Heart left ventricle (tissue), 16 donors: ENCODE measurements at places on chromosomes 3 and 15.

GRCh38 chr3:155465664-155466063 is 172.2 kb upstream of the STRIT1 start:
- H3K36me3 ChIP-seq = no peaks in the 10 kb centered on the region
- H3K4me1 ChIP-seq = no peaks in the 10 kb centered on the region
- H3K27me3 ChIP-seq = no peaks in the 10 kb centered on the region
- no peak overlapping the region for H3K4me3 ChIP-seq
- H3K27ac ChIP-seq = no peak overlapping the region

DNA sequence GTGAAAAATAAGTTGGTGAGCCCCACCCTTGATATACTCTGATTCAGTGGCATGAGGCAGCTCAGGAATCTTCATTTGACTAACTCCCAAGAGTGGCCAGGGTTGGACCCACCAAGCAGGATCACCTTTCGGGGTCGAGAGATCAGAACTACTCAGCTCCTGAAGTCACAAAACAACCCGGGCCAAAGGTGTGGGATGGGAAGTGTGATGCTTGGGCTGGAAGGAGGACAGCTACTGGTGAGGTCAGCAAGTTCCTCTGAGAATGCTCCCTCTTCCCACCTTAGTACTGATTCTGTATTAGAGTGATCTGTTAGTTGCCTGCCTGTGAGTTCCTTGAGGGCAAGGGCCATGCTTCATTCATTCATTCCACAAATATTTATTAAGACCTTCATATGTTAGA is 15.1 kb downstream of the ESYT3 start:
- no peak overlapping the region for H3K4me3 ChIP-seq
- H3K27ac ChIP-seq = no peak overlapping the region
- H3K4me1 ChIP-seq = no peaks in the 10 kb centered on the region
- H3K27me3 ChIP-seq = no peaks in the 10 kb centered on the region
- DNase-seq = no peak
- H3K36me3 ChIP-seq = no peaks in the 10 kb centered on the region

- DNase-seq = no peak
- H3K27ac ChIP-seq = no peak overlapping the region
- H3K36me3 ChIP-seq = no peaks in the 10 kb centered on the region
- H3K4me1 ChIP-seq = no peaks in the 10 kb centered on the region
These were observed 101.1 kb upstream of the THRB start for GRCh38 chr3:24595796-24596195.

GRCh38 chr3:194471863-194472262 is 14.9 kb downstream of the ATP13A3 start:
- H3K4me1 ChIP-seq = peaks cover 66% of the 10 kb centered on the region
- no peak overlapping the region for H3K4me3 ChIP-seq
- H3K27me3 ChIP-seq = no peaks in the 10 kb centered on the region
- DNase-seq = no peak
- no peaks in the 10 kb centered on the region for H3K36me3 ChIP-seq
- no peak overlapping the region for H3K27ac ChIP-seq
